Activated CD8-positive, alpha-beta memory T cell treated with anti-CD3 and anti-CD28 coated beads, Interleukin-2, amount 10 ng/mL, durations not matched to agents 7 days and 5 days (primary cell): ENCODE measurements at places on chromosomes 3 and 15. TPM values are rescaled to one million over a fixed set of nuclear protein-coding genes. Genes with fewer than 3 reads are reported as not detected.
A peak's percentile ranks its signal among the peaks of the same experiment; 100 is the strongest.

CSTA gene
- total RNA-seq: not detected

PPP4R2 gene
- total RNA-seq: 118 TPM

TM6SF1 gene
- total RNA-seq: 22.4 TPM

RASL12 gene
- not detected for total RNA-seq

CPN2 gene
- total RNA-seq: not detected

DNA sequence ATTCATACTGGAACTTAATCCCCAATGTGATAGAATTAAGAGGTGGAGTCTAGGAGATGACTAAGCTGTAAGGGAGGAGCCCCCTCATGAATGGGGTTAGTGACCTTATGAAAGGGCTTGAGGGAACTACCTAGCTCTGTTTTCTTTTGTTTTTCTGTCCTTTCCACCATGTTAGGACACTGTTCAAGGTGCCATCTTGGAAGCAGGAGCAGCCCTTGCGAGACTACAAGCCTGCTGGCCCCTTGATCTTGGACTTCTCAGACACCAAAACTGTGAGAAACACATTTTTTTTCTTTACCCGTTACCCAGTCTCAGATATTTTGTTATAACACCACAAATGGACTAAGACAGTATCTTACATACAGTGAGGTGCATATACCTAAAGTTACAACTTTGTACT is 26.5 kb downstream of the GOLGA6A start:
- H3K4me1 ChIP-seq: peaks cover 22% of the 10 kb centered on the region
- H3K36me3 ChIP-seq: no peaks in the 10 kb centered on the region
- H3K27ac ChIP-seq: no peak overlapping the region
- DNase-seq: no peak
- H3K4me3 ChIP-seq: no peak overlapping the region
- peaks cover 3% of the 10 kb centered on the region for H3K27me3 ChIP-seq

- no peaks in the 10 kb centered on the region for H3K4me1 ChIP-seq
- no peak overlapping the region for H3K27ac ChIP-seq
- peaks cover 13% of the 10 kb centered on the region for H3K27me3 ChIP-seq
- H3K36me3 ChIP-seq: no peaks in the 10 kb centered on the region
- H3K4me3 ChIP-seq: no peak overlapping the region
- no peak for DNase-seq
These were observed 93.7 kb downstream of the CACNA1D start for GRCh38 chr3:53588122-53588521.

DNA sequence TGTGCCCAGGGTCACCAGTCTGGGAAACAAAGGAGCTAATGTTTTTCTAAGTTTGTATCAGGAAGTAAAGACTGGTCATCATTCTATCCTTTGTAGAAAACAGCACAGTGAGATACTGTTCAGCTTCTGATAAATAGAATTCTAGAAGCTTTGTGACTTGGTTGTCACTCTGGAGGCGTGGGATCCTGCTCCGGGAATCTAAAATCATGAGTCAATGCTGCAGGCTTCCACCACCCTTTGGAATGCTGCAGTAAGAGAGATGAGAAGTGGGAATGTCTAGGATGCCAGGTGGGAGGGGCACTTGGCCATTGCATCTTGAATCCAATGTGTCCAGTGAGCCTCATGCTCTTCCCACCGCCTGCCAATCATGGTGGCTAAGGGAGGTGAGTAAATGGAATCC is 40.9 kb downstream of the SAMMSON start:
- no peaks in the 10 kb centered on the region for H3K4me1 ChIP-seq
- H3K27me3 ChIP-seq: no peaks in the 10 kb centered on the region
- H3K36me3 ChIP-seq: no peaks in the 10 kb centered on the region

DNA sequence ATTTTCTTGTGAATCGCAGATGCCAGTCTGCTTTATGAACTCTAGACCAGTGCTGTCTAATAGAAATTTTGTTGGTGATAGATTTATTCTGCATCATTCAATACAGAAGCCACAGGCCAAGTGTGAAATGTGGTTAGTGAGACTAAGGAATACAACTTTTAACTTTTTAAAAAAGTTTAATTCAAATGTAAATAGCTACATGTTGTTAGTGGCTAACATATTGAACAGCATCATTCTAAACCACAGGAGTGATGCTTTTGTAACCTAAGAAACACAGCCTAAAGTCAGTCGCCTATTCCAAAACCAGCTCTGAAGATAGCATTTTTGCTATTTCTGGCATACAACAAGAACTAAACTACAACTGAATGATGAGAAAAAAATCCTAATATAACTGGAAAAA is 164.8 kb upstream of the CBLB start:
- DNase-seq: no peak
- peaks cover 3% of the 10 kb centered on the region for H3K36me3 ChIP-seq
- H3K4me3 ChIP-seq: no peak overlapping the region

DNA sequence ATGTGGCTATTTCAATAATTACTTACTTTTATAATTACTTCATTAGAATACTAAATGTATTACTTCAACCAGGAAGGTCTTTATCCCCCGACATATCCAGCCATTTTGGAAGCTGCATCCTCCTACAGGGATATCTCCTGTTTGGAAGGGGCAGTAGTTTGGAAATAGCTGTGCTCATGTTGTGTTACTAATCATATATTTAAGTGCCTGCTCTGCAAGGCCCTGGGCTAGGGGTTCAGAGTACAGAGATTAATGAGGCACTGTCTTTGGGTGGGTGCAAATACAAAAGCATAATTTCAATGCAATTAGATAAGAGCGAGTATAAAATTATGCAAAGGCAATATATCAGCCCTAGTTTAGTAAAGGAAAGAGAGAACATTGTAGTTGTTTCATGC is 146.3 kb upstream of the RARB start:
- H3K27ac ChIP-seq: no peak overlapping the region
- H3K27me3 ChIP-seq: no peaks in the 10 kb centered on the region
- no peaks in the 10 kb centered on the region for H3K36me3 ChIP-seq
- no peaks in the 10 kb centered on the region for H3K4me1 ChIP-seq
- no peak for DNase-seq

GRCh38 chr3:44416031-44417030 is 61.1 kb downstream of the ZNF445 start:
- H3K36me3 ChIP-seq: no peaks in the 10 kb centered on the region
- no peak overlapping the region for H3K4me3 ChIP-seq
- no peaks in the 10 kb centered on the region for H3K27me3 ChIP-seq
- DNase-seq: peak; percentile 23
- no peaks in the 10 kb centered on the region for H3K4me1 ChIP-seq

DNA sequence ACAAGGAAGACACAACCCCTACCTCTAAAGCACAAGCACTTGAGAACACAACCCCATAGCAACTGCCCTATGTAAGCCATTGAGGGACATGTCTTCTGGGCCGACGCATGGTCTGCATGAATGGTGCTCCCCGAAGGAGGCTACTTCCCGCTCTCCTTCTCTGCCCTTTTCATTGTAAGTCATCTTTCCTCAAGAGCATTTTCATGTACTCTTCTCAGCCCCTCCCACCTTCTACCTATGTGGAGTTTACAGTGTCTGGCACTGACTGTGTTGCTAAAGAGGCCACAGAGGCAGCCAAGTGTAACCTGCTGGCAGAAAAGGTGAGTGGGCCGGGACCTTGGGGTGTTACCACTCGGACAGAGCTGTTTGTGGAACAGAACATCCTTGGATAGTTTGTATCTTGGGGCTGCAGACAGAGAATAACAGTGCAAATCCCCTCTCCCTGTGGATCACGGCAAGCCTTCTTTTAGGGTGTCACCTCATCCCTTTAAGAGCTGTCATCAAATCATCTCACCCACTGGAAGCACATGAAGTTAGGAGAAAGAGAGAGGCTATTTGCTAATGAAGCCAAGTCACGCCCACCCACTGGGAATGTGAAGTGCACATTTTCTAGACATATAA is 5.6 kb downstream of the AHSG start:
- peaks cover 21% of the 10 kb centered on the region for H3K4me1 ChIP-seq
- H3K27me3 ChIP-seq: peaks cover 48% of the 10 kb centered on the region
- no peaks in the 10 kb centered on the region for H3K36me3 ChIP-seq
- no peak overlapping the region for H3K27ac ChIP-seq

- DNase-seq: no peak
- no peak overlapping the region for H3K4me3 ChIP-seq
- no peaks in the 10 kb centered on the region for H3K36me3 ChIP-seq
- H3K4me1 ChIP-seq: no peaks in the 10 kb centered on the region
These were observed 13.2 kb downstream of the GREM1 start for GRCh38 chr15:32730677-32731654.

- DNase-seq: no peak
- no peak overlapping the region for H3K27ac ChIP-seq
- H3K36me3 ChIP-seq: no peaks in the 10 kb centered on the region
- H3K4me1 ChIP-seq: no peaks in the 10 kb centered on the region
These were observed 986.0 kb downstream of the ROBO2 start for GRCh38 chr3:78025916-78026315.

DNA sequence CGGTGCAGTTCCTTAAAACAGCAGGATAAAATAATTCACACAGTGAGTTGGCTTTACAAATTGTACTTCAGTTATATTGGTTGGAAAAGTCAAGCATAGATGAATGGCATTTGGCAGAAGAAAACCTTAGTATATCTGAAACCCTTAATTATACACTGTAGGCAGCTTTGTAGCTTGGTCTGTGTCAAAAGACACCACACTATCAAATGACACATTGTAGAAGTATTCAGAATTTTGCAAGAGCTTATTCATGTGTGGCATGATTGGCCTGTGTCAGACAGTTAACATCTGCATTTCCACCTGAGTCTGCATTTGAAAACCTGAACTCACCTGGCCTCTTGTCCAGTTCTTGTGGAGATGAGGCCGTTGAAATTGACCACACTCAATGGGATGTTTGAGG is 13.8 kb downstream of the TMEM266 start:
- H3K36me3 ChIP-seq: no peaks in the 10 kb centered on the region
- no peak overlapping the region for H3K4me3 ChIP-seq
- H3K4me1 ChIP-seq: peaks cover 8% of the 10 kb centered on the region
- H3K27me3 ChIP-seq: peaks cover 12% of the 10 kb centered on the region
- no peak for DNase-seq
- H3K27ac ChIP-seq: no peak overlapping the region

DNA sequence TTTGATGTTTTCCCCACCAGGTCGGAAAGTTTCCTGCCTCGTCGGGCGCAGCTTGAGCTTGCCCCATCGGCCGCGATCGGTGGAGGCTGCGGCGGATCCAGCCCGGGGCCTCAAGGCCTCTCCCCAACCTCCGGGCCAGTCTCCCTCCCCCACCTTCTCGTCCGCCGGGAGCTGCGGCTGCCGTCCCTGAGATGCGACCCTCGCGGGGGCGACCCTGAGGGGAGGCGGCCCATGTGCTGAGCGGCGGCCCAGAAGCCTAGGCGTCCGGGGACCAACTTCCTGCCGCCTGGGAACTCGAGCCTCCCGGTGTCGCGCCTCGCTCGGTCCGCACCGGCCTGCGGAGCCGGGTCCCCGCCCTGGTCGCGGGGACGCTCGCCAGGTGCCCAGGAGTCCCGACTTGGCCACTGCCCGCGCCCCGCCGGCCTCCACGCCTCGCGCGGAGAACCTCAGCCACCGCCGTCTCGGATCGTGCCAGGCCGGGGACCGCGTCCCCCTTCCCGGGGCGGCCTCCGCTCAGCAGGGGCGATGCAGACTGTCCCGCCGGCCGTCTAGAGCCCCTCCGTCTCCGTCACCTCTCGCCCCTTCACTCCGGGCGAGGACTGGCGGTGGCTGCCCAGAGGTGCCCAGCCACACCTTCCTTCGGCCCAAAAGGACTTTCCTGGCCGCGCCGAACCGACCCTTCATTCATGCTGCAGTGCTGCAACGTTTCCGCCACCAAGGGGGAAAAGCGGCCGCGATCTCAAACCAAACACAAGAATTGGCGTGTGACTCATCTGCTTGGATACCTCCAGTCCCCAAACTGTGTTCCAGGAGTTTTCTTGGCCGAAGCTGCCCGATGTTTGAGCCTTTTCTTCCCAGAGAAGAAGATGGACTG is 656 bp downstream of the SLMAP start:
- peaks cover 30% of the 10 kb centered on the region for H3K36me3 ChIP-seq
- peaks cover 3% of the 10 kb centered on the region for H3K27me3 ChIP-seq
- peak overlapping the region; percentile 94 for H3K4me3 ChIP-seq

DNA sequence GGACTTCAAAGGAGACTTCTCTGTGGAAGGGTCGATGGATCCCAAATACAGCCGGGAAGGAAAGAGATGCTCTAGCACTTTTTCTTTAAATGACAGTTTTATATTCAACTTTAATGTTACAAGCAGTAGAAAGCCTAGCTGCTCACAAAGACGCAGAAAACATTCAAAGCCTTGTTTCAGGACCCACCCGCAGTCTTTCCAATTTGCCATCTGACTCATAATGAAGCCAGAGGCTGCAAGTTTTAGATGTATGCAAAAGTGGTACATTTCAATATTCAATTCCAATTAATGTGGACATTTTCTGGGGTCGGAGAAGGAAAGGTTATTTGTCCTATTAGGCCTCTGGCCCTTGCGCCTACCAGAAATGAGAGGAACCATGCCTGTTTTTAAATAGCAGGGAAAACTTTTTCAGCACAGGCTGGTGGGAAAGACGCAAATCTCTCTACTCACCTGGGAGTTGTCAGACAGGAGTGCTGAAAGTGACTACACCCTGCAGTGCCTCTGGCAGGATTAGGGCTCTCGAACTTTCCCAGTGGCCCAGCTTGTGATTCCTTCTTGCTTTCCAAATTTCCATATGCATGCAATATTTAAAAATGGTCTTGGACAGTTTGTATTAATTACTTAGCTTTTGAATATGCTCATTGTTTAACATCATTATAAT is 117.4 kb upstream of the MBNL1 start:
- H3K4me1 ChIP-seq: peaks cover 21% of the 10 kb centered on the region
- peaks cover 2% of the 10 kb centered on the region for H3K36me3 ChIP-seq
- no peak overlapping the region for H3K4me3 ChIP-seq
- H3K27ac ChIP-seq: no peak overlapping the region
- peaks cover 3% of the 10 kb centered on the region for H3K27me3 ChIP-seq

GRCh38 chr3:172379372-172379771 is 68.9 kb downstream of the GHSR start:
- DNase-seq: no peak
- no peak overlapping the region for H3K4me3 ChIP-seq
- no peaks in the 10 kb centered on the region for H3K4me1 ChIP-seq

GRCh38 chr15:29844290-29844903 is 22.1 kb upstream of the TJP1 start:
- H3K27ac ChIP-seq: no peak overlapping the region
- H3K36me3 ChIP-seq: no peaks in the 10 kb centered on the region
- H3K4me3 ChIP-seq: no peak overlapping the region
- DNase-seq: no peak

- DNase-seq: no peak
- H3K27me3 ChIP-seq: peaks cover 34% of the 10 kb centered on the region
- H3K36me3 ChIP-seq: no peaks in the 10 kb centered on the region
- no peak overlapping the region for H3K4me3 ChIP-seq
- H3K4me1 ChIP-seq: peaks cover 22% of the 10 kb centered on the region
These were observed 49.9 kb downstream of the IGSF11 start for GRCh38 chr3:118984699-118985098.

DNA sequence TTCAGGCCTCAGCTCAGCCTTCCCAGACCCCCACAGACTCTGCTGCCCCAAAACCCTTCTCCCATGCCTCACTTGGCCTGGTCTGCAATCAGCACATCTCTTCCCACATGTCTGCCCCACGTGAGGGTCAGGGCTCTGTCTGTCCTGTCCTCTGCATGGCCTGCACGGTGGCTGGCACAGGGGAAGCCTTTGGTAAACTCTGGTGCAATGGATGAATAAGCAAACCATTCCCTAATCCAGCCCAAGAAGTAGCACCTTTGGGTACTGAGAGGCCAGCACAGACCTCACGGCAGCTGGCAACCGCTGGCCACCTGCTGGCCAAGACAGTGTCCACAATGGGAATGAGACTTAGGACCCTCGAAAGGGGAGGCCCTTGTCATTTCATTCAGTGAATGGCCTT is 27.7 kb downstream of the ABTB1 start:
- DNase-seq: no peak
- H3K4me3 ChIP-seq: no peak overlapping the region
- no peaks in the 10 kb centered on the region for H3K36me3 ChIP-seq
